ENCODE measurements at places on chromosomes 12 and 14.
A peak's percentile ranks its signal among the peaks of the same experiment; 100 is the strongest.

GRCh38 chr12:29270446-29270845 lies 110.5 kb downstream of the ERGIC2 start:
- DNase-seq = no peak

DNA sequence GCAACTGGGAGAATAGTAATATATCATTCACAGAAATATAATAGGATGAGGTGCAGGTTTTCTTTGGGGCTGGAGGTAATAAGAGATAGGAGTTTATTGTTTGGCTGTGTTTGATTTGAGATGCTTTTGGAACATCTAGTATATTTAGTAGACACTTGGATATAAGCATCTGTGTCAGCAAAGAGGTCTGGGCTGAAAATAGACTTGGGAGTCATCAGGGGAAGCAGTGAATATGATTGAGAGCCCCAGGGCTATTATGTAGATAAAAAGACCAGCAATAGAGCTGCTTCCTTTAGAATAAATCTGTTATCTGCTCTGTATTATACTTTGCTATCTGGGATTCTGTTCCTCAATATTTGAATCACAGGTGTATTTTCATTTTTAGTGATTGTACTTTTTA lies 36.6 kb downstream of the SPATA7 start:
- DNase-seq = no peak

- peak; percentile 77 for DNase-seq
These were observed 51.1 kb downstream of the SLC38A1 start for GRCh38 chr12:46217541-46218321.

- DNase-seq = no peak
These were observed 1.3 kb downstream of the ATP2A2 start for GRCh38 chr12:110282300-110282860.

- DNase-seq = no peak
These were observed 205.8 kb upstream of the EEA1 start for GRCh38 chr12:93134893-93135285.

- DNase-seq = peak; percentile 64
These were observed 12.9 kb downstream of the TTC9 start for GRCh38 chr14:70654632-70655031.

GRCh38 chr12:117080661-117081144 lies 18.5 kb downstream of the TESC start:
- DNase-seq = no peak

- DNase-seq = no peak
These were observed 74.5 kb downstream of the FERMT2 start for GRCh38 chr14:52876311-52876710.

- DNase-seq = no peak
These were observed 14.1 kb downstream of the CORO1C start for GRCh38 chr12:108717243-108717642.

DNA sequence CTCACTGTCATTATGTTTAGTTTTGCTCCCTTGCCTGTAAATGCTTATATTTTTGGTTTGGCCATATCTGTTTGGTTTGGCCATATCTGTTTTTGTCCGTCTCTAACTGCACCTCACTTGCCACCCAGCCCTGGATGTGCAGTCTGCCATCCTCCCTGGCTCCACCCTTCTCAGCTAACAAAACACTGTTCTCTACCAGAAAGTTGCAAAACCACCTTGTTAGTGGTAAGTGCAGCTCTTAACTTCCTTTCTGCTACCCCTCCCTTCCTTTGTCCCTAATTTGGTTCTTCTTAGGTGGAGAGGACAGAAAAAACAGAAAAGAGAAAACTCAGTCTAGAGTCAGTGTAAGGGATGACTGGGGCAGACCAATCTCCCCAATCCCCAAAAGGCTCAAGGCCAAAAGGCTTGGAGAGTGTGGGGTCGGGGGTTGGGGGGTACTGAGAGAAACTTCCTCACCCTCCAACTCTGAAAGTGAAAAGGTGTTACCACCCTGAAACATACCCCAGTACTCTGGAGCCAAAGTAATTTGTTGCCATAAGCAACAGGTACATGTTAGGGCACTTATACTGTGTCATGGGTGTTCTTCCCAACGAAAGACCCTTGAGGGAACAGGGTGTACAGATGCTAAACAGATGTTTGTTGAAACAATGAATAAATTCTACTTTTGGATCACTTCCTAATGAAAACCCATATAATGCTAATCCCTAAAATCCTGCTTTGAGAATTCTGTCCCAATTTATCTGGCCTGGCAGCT lies 5.0 kb downstream of the BIN2 start:
- DNase-seq = peak; percentile 40

- no peak for DNase-seq
These were observed 86.1 kb downstream of the DIP2B start for GRCh38 chr12:50590869-50591268.

DNA sequence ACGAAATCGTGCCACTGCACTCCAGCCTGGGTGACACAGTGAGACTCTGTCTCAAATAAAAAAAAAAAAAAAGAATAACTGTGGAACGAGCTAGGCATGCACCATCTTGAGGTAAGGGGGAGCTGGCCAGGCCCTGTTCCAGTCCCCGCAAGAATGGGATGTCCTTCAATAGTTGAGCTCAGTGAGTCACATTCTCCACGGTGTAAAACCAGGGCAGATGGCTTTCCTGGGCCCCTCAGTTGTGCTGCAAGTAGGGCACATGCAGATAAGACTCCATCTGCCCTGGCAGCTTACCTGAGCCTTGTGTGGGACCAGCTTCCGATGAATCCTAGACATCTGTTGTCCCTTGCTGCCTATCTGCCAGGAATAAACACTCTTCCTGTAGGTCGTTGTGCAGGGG lies 312.1 kb downstream of the VRK1 start:
- no peak for DNase-seq

GRCh38 chr12:69821456-69822159 lies 3.4 kb upstream of the MYRFL start:
- no peak for DNase-seq

DNA sequence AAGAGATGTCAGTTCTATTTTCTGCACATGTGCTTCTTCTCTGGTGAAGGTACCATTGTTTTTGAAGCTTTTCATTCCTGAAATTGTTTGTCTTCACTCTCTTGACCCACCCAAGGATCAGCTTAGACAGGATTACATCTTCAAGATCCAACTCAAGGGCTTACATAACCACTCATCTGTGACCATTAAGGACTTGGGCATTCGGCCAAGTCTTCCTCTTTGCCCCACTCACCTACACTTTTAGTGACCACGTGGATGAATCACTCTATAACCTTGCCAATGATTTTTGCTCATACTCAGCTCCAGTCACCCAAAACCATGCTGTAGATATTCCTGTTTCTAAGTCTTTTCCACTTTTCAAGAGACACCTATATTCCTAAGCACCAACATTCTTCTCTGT lies 36.5 kb upstream of the SSTR1 start:
- DNase-seq = no peak

GRCh38 chr14:89720741-89721729 lies 233.5 kb downstream of the EFCAB11 start:
- peak; percentile 65 for DNase-seq

DNA sequence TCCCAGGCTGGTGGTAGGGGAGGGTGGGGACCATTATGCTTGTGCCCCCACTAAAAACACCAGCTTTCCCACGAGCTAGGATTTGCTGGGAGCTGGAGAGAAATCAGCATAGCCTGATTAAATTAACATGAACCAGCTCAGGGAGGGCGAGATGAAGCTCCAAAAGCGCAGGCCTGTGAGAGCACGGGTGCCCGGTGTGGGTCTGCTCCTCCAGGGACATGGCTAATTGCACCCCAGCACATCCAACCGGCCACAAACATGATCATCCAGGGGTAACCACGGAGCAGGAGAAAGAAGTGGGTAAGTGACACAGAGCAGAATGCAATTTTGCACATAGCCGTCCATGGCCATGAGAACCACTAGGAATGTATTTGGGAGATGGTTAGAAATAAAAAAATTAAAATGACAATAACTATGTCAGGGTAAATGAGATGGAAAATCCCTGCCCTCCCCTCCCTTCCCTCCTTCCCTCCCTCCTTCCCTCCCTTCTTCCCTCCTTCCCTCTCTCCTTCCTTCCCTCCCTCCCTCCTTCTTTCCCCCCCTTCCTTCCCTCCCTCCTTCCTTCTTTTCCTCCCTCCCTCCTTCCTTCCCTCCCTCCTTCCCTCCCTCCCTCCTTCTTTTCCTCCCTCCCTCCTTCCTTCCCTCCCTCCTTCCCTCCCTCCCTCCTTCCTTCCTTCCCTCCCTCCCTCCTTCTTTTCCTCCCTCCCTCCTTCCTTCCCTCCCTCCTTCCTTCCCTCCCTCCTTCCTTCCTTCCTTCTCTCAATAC lies 26.9 kb downstream of the CLMN start:
- DNase-seq = no peak

DNA sequence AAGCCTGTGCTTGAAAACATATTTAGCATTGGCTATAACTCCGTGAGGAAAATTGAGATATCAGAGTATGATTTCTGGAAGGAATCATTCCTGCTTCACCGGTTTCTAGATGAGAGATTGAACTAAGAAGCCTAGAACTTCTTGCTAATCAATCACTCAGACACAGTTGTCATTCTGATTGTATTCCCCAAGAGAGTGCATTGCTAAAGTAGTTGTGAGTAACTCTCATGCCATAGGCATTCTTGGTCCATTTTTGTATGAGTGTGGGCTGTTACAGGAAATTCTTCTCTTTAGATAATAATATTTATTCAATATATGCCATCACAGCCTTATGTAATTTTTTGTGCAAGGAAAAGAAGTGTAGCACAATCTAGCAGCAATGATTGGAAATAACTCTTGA lies 893.3 kb upstream of the MDGA2 start:
- no peak for DNase-seq

DNA sequence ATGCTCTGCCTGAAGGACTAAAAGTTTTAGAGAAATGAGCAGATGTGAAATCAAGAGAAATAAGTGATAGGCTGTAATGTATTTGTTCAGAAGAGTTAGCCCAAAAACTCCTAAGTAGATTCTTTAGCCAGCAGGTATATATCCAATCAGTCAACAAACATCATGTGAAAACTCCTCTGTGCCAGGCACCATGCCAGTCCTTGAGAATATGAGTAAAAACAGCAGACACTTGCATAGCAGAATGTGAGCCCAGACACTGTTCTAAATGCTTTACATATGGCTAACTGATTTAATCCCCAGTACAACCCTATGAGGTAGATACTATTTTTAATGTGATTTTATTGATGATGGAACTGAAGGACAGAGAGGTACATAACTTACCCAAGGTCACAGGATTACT lies 329.8 kb downstream of the PAWR start:
- DNase-seq = no peak

- DNase-seq = no peak
These were observed 7.9 kb upstream of the TINF2 start for GRCh38 chr14:24250354-24250753.

DNA sequence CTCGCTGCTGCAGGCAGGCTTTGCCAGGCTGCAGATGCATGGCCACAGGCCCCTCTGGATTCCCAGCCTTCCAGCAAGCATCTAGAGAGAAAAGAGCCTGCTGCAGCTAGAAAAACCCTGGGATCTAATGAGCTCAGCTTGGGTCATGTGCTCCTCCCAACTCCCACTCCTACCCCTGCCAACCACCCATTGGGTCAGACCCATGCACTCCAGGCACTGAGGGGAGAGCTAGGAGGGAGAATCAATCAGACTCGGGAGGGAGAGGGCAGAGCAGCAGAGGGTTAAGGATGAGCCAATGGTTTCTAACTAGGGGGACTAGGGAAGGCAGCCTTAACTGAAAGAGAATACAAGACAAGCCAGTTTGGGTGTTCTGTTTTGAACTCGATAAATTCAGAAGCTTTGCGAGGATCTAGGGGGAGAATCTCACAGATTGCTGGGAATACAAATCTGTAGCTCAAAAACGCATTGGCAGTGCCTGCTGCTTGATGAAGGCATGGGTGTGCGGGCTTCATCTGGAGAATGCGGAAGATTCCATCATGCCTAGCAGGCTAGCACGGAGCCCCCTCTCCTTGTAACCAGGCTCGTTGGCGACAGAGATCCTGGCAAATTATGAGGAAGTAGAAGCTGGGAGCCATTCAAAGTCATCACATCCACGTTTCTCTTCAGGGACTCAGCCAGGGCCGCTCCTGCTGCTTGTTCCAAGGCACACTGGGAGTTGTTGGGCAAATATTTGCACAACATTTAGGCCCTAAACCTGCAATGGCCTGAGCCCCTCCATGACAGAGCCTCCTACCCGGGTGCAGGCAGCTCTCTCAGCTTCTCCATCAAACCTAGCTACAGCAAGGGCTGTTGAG lies 56.4 kb downstream of the VCPKMT start:
- DNase-seq = no peak

DNA sequence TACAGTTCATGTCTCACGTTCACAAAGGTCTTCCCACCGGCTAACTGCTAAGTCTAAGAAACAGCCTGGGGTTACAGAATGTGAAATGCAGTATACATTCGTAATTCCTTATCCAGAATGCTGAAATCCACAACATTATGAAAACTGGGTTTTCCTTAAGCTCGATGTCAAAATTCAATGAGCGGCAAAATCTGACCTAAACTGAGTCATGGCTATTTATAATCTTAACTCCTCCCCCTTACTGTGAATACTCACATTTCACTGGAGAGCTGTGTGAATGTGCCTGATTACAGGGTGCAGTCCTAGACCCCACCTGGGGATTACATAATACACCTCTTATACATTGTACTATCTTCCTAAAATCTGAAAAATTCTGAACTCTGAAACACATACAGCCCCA lies 35.3 kb downstream of the STX2 start:
- DNase-seq = no peak

- DNase-seq = no peak
These were observed 225.2 kb downstream of the C12orf75 start for GRCh38 chr12:105555556-105556295.

DNA sequence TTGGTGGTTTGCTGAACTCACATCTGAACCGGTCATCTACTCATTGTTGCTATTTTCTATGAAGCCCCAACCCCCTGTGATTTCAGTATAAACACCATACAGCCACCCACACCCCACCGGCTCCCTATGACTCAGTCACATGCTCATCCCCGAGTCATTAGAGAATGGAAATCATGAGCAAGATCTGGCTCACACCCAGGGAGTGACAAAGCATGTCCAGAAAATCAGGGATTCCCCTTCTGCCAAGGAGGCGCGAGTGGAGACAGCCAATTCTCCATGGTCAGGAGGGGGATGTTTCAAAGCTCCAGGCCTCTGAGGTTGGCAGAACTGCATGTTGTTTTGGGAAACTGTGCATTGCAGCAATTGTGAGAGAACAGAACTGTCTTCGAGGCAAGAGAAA lies 657.5 kb upstream of the TBX3 start:
- no peak for DNase-seq

All from GM06990 (cell line).